ENCODE measurements at places on chromosomes 13 and 19.

DNA sequence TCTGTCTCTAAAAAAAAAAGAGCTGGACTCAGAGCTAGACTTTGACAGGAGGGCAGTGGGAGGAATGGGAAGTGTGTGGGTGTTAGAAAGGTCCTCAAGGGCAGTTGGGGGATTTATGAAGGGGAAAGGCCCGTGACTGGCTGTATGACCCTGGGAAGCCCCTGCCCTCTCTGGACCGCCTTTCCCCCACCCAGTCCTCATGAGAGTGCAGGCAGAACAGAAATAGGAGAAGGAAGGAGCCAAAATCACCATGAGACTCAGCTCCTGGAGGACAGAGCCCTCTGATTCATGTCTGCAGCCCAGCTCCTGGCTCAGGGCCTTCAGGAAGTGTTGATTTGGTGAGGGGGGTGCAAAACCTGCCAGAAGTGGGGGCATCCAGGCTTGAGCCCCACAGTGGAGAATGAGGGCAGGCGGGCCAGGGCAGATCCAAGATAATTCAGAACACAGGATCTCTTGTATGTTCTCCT is 8.7 kb upstream of the SMG9 start:
- DNase-seq = no peak

- DNase-seq = no peak
Measured at GRCh38 chr13:42758515-42758914, 22.9 kb upstream of the FAM216B start.

- no peak for DNase-seq
Measured at GRCh38 chr13:69947582-69947981, 160.0 kb upstream of the ATXN8OS start.

DNA sequence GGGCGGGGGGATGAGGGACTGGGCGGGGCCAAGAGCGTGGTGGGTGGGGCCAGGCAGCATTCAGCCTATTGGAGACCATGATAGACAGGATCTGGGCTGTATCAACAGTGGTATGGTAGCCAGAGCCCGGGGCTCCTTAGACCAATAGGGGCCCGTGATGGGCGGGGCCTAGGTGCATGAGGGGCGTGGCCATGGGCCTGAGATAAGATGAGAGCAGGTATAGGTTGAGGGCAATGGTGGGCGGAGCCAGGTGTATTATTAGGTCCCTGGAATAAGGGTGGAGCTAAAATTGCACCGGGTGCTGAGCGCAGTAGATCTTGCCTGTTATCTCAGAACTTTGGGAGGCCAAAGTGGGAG is 5.3 kb downstream of the ABCA7 start:
- DNase-seq = no peak

DNA sequence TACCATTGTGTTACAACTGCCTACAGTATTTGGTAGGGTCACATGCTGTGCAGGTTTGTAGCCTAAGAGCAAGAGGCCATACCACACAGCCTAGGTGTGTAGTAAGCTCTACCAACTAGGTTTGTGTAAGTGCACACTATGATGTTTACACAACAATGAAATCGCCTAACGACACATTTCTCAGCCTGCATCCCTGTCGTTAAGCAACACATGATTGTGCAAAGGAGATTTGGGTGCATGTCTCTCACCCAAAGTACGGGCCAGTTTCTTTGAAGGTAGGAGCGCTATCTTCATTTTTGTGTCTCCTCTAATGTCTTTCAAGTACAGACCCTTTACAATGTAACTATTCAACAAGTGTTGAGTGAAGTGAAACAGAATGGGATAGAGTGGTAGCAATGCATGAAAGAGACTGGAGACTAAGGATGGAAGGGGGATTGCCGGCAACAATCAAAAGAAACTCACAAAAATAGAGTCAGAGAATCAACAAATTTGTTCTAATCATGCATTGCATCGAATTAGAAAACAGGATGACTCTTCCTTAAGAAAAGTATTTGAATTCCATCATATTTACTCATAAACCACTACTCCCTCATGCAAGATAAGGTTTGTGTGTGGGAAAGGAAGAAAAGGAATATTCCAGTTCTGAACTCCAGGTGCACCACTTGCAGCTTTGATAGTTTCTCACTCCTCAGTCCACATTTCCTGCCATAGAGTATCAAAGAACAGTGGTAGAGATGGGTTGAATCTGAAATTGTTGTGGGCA is 60.2 kb upstream of the TNFRSF19 start:
- no peak for DNase-seq

Measured in lower leg skin (tissue), 4 donors.